Activated CD8-positive, alpha-beta memory T cell treated with anti-CD3 and anti-CD28 coated beads, Interleukin-2, amount 50 U/mL, for 4 hours (primary cell): ENCODE measurements at places on chromosomes 5 and 9.
A peak's percentile ranks its signal among the peaks of the same experiment; 100 is the strongest.

- peak; percentile 84 for DNase-seq
Measured at GRCh38 chr9:97984188-97985057, 1.3 kb downstream of the ANP32B start.

DNA sequence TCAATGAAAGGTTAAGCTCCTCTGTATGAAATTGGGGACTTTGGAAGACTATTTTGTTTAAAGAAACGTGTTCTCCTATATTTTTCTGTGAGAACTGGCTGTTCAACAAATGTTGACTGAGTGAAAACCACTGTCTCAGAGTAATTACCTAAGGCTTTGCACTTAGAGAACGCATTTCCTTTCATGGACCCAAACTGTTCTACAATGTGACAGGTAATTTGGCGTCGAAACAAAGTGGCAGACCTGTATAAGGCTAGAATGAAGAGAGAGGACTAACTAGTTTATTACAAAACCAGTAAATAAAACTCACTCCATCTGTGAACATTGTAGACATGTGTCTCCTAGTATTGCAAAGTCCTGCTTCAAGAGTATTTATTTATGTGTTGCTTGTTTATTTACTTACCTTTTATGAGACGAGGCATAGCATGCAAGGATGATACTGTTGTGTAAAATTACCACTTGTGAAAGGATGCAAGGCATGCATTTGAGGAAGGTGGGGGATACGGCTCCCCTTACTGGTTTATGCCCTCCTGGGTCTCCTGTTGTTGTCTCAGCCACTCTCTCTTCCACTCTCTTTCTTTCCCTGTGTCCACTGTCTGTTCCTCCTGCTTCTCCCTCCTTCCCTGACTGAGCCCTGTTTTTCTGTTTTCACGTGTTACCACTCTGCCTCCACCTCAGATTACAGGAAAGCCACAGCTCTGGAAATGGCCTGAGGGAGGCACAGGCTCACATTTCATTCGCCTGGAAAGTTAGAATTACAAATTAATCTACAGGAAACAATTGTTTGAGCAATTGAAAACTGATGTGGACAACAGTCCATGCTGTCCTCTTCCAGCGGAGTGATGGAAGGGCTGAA is 444.0 kb upstream of the ZNF608 start:
- no peak for DNase-seq

DNA sequence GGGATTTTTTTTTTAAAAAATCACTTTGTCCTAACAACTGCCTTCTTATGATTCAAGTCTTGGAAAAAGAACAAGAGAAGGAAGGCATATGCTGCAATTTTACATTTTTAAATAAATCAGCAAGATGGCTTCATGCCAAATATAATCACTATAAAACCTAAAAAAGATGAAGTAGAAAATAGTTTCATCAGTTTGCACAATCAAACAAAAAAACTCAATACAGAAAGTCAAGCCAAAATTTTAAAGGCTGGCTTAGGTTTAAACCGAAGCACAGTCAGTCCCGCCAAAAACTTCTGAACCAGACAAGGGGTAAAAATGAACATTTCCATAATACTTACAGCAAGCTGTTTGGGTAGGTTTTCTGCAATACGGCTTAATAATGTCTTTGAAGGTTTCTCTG is 57.3 kb downstream of the ZFR start:
- no peak for DNase-seq

DNA sequence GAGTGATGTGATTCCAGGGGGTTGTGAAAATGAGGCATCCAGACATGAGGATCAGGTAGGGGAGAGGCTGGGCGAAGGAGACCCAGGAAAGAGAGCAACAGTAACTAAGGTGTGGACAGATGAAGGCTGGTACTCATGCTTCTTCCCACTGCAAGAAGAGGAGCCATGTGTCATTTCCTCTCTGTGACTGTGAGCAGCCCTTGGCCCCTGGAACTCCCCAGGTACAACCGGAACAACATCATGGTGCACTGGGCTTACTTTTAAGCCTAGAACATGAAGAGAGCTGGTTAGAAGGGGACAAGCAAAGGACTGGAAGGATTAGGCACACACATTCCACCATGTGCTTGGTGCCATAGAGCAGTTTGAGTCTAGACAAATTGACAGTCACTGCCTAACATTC is 10.9 kb upstream of the IL12B start:
- no peak for DNase-seq
